ENCODE measurements at places on chromosomes 13 and 19.

GRCh38 chr19:48715681-48716171, 3.8 kb downstream of the MAMSTR start:
- DNase-seq, result no peak

DNA sequence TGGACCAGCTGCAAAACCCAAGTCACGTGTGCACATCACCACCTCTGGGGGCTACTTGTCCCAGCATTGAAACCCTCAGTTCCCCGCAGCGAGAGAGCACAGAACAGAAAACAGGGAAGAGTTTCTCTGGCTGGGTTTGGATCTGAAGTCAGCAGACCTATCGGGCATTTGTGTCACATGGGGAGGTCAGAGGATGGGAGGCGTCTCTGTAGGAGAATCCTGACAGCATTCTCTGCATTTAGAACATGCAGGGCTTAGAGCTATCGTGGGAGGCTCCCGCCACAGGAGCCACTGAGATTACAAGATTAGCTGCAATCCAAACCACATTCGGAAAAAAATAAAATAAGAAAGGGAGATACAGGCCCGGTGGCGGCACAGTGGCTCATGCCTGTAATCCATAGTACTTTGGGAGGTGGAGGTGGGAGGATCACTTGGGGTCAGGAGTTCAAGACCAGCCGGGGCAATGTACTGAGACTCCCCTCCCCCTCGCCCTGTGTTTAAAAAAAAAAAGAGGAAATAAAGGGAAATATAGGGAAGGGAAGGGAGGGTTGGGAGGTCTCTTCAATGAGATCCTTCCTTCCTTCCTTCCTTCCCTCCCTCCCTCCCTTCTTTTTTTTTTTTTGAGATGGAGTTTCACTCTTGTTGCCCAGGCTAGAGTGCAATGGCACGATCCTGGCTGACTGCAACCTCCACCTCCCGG, 2.9 kb upstream of the TLE6 start:
- DNase-seq, result no peak

- DNase-seq, result no peak
These were observed 56.2 kb upstream of the RFC3 start for GRCh38 chr13:33761740-33762139.

GRCh38 chr13:41060724-41061074, 610 bp upstream of the WBP4 start:
- no peak for DNase-seq

GRCh38 chr19:14559916-14560775, 11.7 kb downstream of the NDUFB7 start:
- DNase-seq, result no peak

DNA sequence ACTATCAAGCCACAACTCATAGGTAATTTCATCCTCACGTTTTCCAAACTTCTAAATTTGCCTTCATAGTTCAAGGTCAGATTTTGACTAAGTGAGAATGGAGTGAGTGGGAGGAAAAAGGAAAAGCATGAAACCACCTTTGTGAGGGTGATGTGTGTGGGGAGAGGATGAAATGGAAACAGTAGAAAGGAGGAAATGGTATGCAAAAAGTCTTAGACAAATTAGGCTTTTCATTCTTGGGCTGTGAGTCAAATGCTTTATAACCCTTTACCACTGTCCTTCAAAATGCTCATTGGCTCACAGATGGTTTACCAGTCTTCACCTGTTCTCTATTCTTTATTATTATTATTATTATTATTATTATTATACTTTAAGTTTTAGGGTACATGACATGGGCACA, 127.2 kb downstream of the RAP2A start:
- no peak for DNase-seq

DNA sequence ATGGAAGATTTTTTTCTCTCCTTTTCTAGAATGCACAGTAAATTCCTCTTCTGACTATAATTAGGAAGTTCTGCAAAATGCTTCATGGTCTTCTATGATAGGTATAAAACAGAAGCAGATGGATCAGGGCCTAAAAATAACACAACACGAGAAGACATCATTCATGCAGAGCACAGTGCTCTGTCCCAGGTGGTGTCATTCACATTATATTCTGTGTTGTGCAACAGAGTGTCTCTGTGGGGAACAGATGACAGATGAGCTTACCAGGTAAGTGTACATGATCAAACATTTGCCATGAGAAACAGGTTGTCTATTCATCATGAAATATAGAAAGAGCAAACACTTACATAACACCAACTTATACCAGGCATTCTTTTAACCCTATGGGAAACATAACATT, 288.3 kb downstream of the KCTD12 start:
- DNase-seq, result no peak

GRCh38 chr19:3057275-3057714, 5.0 kb downstream of the TLE5 start:
- no peak for DNase-seq

DNA sequence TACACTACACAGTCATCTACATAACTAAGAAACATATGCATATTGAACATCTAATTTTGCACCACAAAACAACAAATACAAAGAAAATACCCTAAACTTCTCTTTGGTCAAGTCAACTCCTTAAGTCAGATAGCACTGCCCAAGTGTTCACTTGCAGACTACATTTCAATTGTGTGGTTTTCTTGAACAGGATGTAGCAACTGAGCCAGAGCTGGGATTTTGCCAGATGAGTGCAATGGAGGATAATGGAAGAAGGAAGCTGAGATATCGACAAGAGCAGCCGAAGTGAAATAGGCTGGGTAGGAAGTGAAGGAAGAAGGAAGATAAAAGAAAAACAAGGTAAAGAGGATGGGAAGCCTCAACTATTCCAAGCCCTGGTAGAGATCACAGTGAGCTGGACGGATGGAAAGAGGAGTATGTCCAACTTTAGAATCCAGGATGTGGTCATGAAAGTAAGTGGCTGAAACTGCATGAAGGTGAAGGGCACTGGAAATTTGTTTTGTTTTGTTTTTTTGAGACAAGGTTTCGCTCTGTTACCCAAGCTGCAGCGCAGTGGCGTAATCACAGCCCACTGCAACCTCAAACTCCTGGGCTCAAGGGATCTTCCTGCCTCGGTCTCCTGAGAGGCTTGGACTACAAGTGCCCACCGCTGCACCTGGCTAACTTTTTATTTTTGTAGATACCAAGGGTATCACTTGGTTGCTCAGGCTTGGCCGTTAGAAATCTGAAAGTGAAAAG, 15.0 kb downstream of the NUFIP1 start:
- DNase-seq, result no peak

DNA sequence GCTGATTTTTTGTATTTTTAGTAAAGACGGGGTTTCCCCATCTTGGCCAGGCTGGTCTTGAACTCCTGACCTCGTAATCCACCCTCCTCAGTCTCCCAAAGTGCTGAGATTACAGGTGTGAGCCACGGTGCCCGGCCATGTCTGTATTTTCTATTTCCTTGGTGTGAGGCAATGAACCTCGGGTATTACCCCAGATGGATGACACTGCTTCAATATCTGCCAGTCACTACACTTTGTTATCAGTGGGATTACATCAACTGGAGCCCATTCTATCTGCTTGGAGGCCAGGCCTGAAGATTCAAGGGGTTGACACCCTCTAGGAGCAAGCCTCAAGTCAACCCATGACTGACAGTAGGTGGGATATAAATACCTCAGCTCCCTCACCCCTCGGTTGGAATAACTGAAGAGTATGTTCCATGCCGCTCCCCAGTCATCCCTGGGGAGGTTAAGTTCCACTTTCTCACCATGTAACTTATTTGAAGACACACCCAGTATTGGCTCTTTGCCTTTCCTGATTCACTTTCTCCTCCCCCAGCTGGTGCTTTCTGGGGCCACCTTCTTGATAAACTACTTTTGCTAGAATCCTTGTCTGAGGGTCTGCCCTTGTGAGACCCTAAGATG, 992 bp upstream of the ADGRE1 start:
- no peak for DNase-seq

DNA sequence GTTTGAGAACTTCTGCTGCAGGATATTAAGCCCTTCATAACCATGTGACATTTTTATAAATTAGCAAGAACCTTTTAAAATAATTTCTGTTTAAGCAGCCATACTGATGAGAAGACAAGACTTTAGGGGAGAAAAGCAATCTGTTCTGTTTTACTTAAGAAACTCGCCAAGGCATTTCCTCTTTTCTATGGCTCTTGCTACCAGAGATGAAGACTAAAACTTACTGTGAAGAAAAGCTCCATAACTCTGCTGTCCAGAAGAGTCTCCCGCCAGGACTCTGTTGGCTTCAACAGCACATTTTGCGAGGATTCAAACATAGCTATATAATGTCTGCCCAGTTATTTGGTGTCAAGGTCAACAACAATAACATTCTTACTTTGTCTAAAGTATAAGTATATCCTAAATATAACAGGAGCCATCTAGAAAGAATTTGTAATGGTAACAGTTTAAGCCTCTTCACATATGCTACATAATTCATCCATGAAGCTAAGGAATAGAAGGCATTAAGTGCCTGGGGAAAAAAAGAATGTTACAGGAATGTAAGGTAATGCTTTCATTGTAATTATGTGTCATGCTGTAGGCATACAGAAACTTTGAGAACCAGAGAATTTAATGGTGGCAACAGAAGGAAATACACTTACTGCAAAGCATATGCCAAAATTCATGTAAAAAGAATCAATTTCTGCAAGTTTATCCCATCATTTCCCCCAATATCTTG, 53.2 kb upstream of the EEF1AKMT1 start:
- DNase-seq, result no peak

- no peak for DNase-seq
These were observed 315.7 kb downstream of the KCTD12 start for GRCh38 chr13:76570510-76570971.

DNA sequence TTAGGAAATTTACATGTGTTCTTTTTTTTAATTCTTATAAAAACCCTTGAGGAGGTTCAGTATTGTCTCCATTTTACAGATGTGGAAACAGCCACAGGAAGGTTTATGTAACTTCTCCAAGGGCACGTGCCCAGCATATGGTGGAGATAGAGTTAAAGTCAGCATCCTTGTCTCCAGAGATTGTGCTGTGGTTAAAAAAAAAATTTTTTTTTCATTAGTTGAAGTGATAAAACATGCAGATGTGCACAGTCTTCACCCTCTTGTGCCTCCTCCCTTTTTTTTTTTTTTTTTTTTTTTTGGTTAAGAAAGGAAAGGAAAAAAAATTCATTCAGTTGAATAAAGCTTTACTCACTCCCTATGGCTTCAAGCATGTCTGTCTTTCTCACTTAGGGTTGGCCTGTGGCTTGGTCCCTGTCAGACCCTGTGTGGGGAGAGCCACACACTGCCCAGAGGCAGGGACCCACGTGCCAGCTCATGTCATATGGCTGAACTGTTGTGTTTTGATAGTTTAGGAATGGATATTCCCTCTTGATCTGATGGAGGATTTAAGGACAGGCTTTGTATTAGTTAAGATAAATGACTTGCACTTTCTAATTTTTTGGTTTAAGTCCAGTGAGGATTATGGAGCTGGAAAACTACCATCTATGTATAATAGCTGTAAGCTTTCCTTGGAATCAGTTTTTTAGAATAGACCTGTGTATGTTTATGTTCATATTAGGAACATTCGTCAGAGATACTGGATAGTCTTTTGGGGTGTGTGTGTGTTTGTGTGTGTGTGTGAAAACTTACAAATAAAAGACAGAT, 19.3 kb downstream of the RNASEH2B start:
- no peak for DNase-seq

- DNase-seq, result no peak
These were observed 6.1 kb downstream of the SUGP2 start for GRCh38 chr19:19027228-19027627.

GRCh38 chr13:53124623-53125022, 96.0 kb downstream of the OLFM4 start:
- DNase-seq, result no peak

DNA sequence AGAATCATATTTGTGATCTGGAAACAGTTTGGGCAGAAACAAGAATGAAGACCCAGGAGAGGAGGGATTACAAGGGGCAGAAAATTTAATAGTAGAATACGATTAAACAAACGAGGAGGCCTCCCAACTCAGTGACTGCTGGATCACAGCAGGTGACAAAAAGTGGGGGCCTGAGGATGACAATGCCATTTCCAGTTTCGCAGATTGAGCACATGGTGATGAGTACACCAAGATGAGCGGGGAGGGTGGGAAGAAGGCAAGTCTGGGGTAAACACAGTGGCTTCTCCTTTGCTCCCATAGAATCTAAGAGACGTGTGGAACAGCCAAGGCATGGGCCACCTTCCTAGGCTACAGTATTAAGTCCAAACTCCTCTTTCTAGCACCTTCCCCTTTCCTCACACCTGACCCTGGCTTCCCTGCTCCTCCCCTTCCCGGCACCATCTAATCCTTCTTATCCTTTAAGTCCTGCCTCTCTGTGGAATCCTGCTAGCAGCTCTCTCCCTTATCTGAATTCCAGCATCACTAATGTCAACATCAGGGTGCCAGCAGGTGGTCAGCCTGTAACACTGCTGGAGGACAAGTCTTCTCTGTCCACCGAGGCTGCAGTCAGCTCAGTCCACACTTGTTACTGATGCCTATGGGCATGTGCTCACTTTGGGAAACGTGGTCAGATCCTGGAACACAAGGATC, 13.5 kb downstream of the ATP7B start:
- DNase-seq, result no peak

DNA sequence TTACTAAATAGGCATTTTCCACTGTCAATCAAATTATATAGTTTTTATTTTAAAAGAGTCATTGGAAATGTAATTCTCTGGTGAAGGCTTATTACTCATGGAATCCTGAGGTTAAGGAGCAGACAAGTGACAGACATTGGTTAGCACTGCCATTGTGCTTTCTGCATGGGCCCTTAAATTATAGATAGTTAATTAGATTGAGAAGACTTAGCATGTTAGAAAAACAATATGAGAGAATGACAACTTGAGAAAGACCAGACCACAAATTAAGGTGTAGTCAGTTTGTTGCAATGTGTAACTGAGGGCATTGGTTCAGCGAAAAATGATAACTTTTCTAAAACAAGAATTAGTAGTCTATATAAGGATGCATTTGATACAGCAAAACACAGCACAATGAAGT, 195.5 kb downstream of the SLITRK6 start:
- DNase-seq, result no peak

- DNase-seq, result no peak
These were observed 10.2 kb downstream of the ANGPTL4 start for GRCh38 chr19:8373867-8374813.

GRCh38 chr19:31315652-31316051, 33.6 kb downstream of the TSHZ3 start:
- no peak for DNase-seq

GRCh38 chr13:45340422-45341033, 455 bp downstream of the TPT1 start:
- peak; percentile 15 for DNase-seq

DNA sequence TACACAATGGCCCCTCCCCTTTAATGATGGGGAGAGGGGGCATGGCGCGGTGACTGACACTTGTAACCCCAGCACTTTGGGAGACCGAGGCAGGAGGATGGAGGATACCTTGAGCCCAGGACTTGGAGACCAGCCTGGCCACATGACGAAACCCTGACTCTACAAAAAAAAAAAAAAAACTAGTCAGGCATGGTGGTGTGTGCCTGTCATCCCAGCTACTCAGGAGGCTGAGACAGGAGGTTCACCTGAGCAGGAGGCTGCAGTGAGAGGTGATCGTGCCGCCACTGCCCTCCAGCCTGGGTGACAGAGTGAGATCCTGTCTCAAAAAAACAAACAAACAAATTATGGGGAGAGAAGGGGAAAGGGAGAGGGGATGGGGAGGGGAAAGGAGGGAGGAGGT, 13.8 kb upstream of the ZBTB7A start:
- DNase-seq, result no peak

- no peak for DNase-seq
These were observed 6.1 kb upstream of the ADGRE5 start for GRCh38 chr19:14375055-14375581.
